Pancreas (tissue), 10 donors: ENCODE measurements at places on chromosomes 11 and 22.
A peak's percentile ranks its signal among the peaks of the same experiment; 100 is the strongest.

DNA sequence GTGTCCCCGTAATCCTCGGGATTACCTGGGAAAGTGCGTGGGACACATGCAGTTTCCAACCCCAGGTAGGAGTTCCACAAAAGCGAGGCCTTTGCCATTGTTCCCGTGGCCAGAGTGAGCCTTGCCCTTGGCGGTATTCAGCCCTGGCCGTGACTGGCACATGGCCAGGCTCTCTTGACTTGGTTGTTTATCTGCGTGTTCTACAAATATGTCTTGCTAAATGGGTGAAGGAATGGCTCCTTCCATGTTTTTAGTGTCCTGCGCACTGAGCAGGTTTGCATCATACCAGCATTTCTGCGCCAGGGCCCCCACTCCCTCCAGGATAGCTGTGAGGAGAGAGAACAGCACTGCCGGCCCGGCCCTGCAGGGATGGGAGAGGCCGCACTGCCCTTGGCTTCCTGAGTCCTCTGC lies 20.0 kb downstream of the POLR3H start:
- peak; percentile 64 for DNase-seq

DNA sequence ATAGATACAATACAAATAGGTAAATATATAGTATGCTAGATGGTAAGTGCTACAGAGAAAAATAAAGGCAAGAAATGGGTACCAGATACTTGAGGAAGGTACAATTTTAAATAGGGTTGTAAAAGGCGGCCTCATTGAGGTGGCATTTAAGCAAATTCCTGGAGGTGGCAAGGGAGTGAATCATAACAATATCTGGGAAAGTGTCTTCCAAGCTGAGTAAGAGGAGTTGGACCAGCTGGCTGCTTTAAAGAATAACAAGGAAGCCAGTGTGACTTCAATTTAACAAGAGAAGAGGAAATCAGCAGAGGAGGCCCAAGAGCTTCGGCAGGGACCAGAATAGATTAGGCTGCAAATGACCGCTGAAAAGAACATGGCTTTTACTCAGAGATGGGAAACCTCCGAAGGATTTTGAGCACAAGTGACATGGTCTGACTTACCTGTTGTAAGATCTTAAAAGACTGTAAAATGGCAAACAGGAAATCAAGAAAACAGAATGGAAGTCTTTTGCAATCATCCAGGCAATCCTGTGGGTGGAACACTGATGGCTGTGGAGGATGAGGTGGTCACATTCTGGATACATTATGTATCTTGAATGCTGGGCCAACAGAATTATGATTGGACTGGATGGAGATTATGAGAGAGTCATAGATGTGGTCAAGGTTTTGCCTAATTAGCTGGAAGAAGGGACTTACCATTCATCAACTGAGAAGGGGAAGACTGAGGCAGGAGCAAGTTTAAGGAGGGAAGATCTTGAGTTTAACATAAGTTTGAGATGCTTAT lies 77.2 kb downstream of the RDX start:
- DNase-seq, result no peak

- DNase-seq, result no peak
Measured at GRCh38 chr11:10436224-10436623, 18.8 kb upstream of the AMPD3 start.

GRCh38 chr11:2951231-2952110 lies 22.3 kb upstream of the PHLDA2 start:
- DNase-seq, result no peak
